NCI-H446 (cell line): ENCODE measurements at places on chromosomes 7 and 10.

DNA sequence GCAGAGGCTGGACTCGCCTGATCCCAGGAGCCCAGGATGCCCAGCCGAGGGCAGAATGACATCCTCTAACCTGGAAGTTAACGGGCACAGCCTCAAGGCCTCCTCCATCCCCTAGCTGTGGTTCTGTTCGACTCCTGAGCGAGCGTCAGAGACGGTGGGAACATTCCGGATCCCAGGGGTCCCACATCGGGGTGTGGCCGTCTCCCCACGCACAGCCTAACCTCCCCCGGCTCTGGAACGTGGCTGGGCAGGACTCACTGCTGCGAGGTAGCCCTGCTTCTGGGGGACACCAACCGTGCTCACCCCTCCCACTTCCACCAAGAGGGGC lies 8.4 kb downstream of the FOXL3 start:
- DNase-seq: no peak

DNA sequence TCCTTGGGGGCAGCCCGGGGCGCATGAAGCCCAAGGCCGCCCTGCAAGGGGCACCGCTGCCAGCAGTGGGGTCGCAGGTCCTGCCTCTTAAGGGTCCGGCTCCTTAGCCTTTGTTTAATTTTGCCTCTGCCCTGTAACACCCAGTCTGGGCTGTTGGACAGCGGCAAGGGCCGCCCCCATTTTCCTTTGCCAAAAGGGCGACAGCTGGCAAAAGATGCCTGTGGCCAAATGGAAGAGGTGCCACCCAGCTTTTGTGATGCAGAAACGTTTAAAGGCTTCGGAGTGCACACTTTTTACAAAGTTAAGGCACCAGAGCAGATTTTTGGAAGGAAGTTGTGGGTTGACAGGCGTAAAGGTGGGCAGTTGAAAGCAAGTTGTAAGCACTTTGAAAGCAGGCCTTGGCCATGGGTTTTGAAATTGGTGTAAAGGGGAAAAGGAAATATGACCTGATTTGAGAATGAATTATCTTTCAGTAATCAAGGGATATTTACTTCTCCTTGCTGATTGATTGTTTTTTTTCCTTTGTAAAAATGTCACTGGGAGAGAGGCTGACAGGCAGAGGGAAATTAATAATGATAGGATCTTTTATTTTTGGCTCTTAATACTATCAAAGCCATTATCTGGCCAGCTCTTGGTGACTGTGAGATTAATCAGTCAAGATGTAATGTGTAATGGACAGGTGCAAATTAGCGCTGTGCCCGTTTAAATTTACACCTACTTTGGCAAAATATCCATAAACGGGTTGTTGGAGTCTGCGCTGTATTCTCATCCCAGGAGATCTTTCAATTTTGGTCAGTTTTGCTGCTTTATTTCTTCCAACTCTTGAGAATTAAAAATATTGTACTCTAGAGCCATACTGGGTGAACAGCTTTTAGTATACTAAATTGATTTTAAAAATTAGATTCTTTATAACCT lies 1.2 kb downstream of the CASD1 start:
- peak; percentile 47 for DNase-seq

DNA sequence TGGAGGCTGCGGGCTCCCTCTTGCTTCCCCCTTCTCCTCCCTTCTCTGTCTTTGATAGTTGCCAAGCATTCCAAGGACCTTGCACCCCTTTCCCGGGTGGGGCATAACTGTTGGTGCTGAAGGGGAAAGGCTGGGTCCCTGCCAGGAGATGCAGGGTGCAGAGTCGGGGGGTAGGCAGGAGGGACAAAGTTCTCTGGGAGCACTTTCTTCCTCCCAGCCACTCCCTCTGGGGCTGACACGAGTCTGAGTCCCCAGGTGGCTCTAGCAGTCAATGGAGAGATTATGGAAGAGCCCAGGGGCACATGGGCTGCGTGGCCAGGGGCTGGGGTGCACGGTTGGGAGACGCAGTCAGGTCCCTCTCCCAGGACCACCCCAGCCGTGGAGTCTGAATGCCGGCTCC lies 2.1 kb downstream of the CLDN15 start:
- DNase-seq: no peak

GRCh38 chr7:28808796-28809533 lies 149.2 kb downstream of the TRIL start:
- DNase-seq: no peak

GRCh38 chr10:133325440-133326222 lies 11.1 kb downstream of the CALY start:
- DNase-seq: no peak

DNA sequence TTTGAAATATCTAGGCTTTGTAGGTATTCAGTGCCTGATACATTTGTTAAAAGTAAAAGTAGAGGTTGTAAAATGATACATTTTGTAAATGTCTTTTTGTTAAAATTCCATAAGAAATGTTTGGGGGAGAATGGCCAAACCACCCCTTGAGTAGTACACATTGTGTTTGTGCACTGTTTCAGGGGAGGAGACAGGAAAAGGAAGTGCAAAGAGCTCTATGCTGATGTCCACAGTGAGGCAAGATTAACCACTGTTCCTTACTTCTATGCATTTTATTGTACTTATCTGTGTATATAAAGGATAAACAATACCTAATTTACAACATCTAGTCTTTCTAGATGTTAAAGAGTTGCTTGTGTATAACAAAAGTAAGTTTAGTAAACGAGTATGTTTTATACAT lies 7.4 kb upstream of the CYCS start:
- no peak for DNase-seq

DNA sequence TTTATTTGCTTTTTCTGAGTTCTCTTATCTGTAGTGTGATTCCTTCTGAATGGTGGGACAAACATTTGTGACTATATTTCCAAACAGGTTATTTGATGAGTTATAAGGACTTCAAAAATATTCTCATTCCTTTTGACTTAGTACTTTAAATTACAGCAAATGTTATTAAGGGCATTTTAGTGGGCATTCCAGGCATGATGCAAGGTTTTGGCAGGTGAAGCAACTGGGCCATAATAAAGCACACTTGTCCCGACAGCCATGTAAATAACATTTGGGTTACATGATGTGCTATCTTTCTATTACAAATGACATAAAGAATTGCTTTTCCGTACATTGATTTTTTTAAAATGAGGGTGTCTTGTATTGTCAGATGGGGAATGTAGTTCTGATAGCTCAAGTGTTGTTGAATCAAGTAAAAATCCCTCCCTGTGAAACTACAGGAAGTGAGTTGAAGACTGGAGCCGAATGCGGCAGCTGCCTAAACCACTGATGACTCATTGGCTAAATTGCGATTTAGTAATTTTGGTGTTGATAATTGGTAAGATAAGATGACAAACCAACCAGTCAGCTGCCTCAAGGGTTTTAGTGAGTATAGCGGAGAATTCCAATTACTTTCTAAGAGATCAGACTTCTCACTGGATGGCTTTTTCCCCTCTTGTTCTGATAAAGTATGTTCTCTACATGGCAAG lies 231.3 kb upstream of the NPY start:
- DNase-seq: no peak

DNA sequence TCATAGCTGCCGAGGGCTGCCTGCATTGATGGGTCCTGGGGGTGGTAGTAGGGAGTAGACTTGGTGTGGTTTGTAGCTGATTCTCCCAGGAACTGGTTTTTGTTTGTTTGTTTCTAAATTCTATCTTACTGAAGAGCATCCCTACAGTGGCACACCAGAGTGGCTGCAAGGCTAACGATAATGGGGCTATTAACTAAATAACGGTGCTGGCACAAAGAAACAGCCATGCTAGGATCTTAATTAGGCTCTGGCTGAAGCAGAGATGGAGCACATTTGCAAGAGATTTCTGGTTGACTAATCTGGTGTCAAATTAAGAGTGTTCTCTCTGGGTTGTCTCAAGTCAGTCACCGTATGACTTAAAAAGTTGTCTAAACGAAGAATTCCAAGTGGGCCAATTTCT lies 590.0 kb downstream of the NRG3 start:
- DNase-seq: peak; percentile 79

DNA sequence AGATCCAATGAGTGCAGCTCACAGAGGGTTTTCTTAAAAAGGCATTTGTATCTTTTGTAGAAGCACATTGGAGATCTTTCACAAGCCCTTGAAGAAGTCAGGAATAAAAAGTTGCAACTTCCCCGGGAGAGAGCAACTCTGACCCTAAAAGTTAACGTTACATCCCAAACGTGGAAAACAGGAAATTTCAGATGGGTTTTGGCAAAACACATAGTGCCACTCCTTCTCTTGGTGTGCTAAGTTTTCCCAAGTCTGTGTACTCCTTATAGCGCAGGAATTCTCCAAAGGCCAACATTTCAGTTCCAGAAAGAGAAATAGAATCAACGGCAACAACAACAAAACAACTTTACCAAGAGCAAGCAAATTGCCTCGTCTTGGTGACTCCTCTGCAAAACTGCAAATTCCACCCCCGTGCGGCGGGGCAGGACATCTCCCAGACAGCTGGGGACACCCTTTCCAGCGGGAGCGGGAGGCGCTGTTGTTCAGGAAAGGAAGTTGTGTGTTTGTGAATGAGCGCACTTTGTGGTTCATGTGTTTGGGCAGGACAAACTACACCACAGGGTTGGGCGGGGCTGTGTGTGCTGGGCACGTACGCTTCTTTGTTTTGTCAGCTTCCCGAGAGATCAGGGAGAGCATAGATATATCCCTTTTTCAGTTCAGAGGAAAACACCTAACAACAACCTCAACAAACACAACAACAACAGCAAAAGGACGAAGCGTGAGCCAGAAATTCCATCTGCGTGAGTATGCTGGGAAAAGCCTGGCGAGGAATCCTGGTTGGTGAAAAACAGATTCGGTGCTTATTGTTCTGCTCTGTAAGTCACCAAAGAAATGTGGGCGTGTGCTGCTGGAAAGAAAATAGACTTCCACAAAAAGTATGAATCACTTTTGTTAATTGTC lies 294.7 kb upstream of the PITRM1 start:
- no peak for DNase-seq

- DNase-seq: no peak
Measured at GRCh38 chr10:76935941-76936613, 701.5 kb downstream of the KCNMA1 start.

GRCh38 chr10:29846881-29847280 lies 212.1 kb upstream of the SVIL start:
- DNase-seq: no peak

DNA sequence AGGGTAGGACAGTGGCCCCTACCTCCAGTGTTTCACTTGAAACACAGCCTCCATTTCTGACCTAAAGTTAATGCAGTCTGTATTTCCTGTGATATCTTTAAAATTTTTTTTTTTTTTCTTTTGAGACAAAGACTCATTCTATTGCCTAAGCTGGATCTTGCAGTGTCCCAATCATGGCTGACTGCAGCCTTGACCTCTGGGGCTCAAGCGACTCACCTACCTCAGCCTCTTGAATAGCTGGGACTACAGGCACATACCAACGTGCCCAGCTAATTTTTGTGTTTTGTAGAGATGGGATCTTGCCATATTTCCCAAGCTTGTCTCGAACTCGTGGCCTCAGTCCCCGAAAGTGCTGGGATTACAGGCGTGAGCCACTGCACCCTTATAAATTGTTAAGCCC lies 16.7 kb upstream of the MGAM2 start:
- no peak for DNase-seq

DNA sequence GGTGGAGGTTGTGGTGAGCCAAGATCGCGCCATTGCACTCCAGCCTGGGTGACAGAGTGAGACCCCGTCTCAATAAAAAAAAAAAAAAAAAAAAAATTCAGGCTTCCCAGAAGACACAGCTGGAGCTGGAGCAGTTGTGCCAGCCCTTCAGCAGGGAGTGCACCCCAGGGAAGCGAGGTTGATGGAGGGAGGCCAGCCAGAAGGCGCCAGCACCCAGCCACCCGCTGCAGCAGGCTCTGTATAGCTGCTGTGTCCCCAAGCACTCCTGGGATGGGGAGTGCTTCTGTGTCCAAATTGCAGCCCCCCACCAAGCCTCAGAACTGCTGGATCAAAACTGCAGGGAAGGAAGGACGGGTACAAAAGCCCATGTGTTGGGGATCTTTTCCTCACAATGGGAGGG lies 47.8 kb downstream of the COBL start:
- DNase-seq: no peak

DNA sequence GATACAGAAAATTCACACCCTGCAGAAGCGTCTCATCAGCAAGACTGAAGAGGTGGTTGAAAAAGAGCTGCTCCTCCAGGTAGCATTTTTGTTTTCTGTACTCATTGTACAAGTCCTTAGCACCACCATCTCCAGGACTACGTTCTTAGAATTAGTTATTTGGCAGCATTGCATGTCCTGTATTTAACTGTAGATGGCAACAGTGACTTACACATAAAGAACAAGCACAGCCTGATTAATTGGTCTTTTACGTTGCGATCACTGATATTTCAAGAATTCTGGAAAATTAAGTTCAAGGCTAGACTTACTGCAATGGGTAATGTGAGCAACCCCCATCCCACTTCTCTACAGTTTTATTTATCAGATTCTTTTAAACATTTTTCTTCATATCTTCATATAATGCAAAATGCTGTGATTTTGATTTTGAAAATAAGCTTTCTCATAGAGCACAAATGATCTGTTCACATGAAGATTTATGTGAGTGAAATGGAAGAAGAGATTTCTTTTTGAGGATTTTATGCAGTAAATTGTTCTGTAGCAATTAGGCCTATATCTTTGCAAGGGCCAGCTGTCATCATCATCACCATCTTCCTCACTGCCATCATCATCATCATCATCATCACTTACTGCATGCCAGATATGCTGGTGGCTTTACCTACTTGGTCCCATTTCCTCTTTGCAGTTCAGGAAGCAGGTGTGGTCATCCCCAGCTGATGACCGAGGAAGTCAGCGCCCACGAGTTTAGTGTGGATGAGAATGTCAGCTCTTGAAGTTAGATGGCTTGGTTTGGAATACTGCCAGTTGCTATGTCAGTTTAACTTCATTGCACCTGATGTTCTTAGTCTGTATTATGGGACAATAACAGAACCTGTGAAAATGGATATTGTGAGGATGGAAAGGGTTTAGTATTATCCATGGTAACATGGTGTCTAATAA lies 53.4 kb downstream of the CFAP58 start:
- DNase-seq: no peak

GRCh38 chr10:124669824-124670654 lies 74.1 kb downstream of the FAM53B start:
- no peak for DNase-seq
